ENCODE measurements at places on chromosomes 4 and X.

GRCh38 chr4:154475820-154476219 is 15.8 kb downstream of the DCHS2 start:
- DNase-seq, result no peak
- no peaks in the 10 kb centered on the region for H3K36me3 ChIP-seq
- H3K4me1 ChIP-seq, result peaks cover 35% of the 10 kb centered on the region
- H3K27ac ChIP-seq, result no peak overlapping the region

DNA sequence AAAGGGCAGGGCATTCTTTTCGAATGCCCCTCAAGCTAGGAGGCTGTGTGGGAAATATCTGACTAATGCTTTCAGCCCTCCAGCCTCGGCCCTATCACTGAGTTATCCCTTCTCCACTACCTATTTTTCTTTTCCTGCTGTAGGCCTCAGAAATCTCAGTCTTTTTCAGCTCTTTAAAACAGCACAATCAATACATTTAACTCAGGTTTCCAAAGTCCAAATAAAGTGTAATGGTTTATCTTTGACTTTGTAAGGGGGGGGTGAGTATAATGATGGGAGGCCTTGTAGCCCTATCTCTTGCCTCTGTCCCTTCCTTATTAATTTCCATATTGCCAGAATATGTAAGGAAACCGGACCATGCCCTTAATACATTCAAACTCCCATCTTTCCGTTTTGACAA is 1.6 kb upstream of the WNK3 start:
- H3K27ac ChIP-seq, result peak overlapping the region; percentile 97
- H3K36me3 ChIP-seq, result no peaks in the 10 kb centered on the region
- peak overlapping the region; percentile 95 for H3K4me3 ChIP-seq
- DNase-seq, result no peak
- peaks cover 26% of the 10 kb centered on the region for H3K4me1 ChIP-seq

DNA sequence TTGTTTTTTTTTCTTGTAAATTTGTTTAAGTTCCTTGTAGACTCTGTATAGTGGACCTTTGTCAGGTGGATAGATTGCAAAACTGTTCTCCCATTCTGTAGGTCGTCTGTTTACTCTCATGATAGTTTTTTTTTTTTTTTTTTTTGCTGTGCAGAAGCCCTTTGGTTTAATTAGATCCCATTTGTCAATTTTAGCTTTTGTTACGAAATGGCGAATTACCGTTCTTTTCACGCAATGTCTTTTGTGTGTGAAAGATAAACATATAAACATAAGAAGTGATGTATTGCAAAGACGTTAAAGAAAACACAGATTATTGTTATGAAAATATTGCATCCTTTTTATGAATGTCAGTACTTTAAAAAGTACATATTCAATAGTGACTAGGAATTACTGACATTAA is 34.5 kb downstream of the MAGEA10 start:
- H3K4me3 ChIP-seq, result no peak overlapping the region
- no peak for DNase-seq
- no peaks in the 10 kb centered on the region for H3K27me3 ChIP-seq
- no peaks in the 10 kb centered on the region for H3K36me3 ChIP-seq
- no peaks in the 10 kb centered on the region for H3K4me1 ChIP-seq

GRCh38 chr4:179130122-179130714 is 1688.0 kb upstream of the AGA start:
- no peak overlapping the region for H3K4me3 ChIP-seq
- no peaks in the 10 kb centered on the region for H3K36me3 ChIP-seq
- no peaks in the 10 kb centered on the region for H3K27me3 ChIP-seq
- H3K4me1 ChIP-seq, result peaks cover 3% of the 10 kb centered on the region

- peaks cover 3% of the 10 kb centered on the region for H3K27me3 ChIP-seq
- H3K36me3 ChIP-seq, result no peaks in the 10 kb centered on the region
- no peak for DNase-seq
- no peak overlapping the region for H3K27ac ChIP-seq
- no peak overlapping the region for H3K4me3 ChIP-seq
Observed at GRCh38 chrX:133434197-133434820, 19.0 kb upstream of the GPC4 start.

DNA sequence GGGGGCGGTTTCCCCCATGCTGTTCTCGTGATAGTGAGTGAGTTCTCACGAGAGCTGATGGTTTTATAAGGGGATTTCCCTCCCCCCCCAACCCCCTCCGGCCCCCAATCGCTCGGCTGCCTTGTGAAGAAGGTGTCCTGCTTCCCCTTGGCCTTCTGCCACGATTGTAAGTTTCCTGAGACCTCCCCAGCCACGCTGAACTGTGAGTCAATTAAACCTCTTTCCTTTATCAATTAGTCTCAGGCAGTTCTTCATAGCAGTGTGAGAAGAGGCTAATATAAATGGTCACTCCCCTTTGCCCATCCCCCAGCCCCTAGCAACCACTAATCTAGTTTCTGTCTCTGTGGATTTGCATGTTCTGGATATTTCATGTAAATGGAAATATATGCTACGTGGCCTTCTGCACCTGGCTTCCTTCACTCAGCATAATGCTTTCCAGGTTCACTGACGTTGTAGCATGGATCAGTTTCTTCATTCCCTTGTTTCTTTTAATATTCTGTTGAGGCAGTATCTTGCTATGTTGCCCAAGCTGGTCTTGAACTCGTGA is 16.4 kb downstream of the GPR143 start:
- no peak overlapping the region for H3K4me3 ChIP-seq
- DNase-seq, result no peak
- H3K27me3 ChIP-seq, result peaks cover 2% of the 10 kb centered on the region
- no peak overlapping the region for H3K27ac ChIP-seq

DNA sequence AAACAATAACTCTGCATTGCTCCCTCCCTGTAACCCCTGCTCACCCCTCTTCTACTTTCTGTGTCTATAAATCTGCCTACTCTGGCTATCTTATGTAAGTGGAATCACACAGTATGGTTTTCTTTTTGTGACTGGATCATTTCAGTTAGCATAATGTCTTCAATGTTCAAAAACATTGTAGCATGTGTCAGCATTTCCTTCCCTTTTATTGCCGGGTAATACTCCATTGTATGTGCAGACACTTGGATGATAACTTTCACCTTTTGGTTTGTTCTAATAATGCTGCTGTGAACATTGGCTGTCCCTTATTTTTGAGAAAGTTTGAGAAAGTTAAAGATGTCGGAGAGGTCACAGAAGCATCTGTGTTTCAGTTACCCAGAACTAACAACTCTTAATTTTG is 60.6 kb upstream of the TLR2 start:
- no peak for DNase-seq
- H3K27ac ChIP-seq, result no peak overlapping the region
- no peak overlapping the region for H3K4me3 ChIP-seq
- no peaks in the 10 kb centered on the region for H3K27me3 ChIP-seq
- H3K4me1 ChIP-seq, result peaks cover 33% of the 10 kb centered on the region

DNA sequence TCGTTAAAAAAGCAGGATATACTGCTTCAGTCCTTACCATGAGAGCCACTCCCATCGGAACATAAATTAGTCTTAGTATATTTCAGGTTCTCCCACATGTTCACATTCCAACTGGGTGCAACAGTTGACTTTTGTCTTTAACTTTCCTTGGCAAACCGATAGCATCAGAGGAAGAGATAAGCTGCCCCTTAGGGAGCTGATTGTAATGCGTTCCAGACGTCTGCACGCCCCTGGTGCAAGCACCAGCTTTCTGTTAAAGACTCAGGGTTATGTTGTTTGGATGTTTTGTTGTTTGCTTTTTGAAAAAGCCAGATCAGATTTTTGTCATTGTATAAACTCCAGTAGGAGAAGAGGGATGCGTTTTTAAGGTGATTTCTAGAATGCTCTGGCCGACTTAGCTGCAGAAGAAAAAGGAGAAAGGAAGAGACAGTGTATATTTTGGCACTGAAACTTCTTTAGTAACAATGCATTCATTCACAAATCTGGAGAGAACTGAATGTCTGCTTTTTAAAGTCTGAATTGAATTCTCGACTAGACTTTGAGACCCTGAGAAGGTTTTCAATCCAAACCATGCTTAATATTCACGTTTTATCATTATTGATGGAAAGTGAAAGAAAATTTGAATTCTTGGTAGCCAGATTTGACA is 160.9 kb downstream of the CBR4 start:
- peak overlapping the region; percentile 18 for H3K4me3 ChIP-seq
- no peaks in the 10 kb centered on the region for H3K27me3 ChIP-seq
- peaks cover 56% of the 10 kb centered on the region for H3K4me1 ChIP-seq
- no peak for DNase-seq
- peaks cover 13% of the 10 kb centered on the region for H3K36me3 ChIP-seq

GRCh38 chr4:160580581-160580980 is 1477.7 kb downstream of the RAPGEF2 start:
- no peak for DNase-seq
- H3K36me3 ChIP-seq, result peaks cover 2% of the 10 kb centered on the region
- H3K27ac ChIP-seq, result no peak overlapping the region

GRCh38 chrX:148788449-148788848 is 288.0 kb downstream of the AFF2 start:
- no peak for DNase-seq
- H3K36me3 ChIP-seq, result no peaks in the 10 kb centered on the region
- no peak overlapping the region for H3K27ac ChIP-seq
- H3K4me1 ChIP-seq, result no peaks in the 10 kb centered on the region

- DNase-seq, result no peak
- H3K27me3 ChIP-seq, result no peaks in the 10 kb centered on the region
- H3K4me3 ChIP-seq, result no peak overlapping the region
- H3K27ac ChIP-seq, result no peak overlapping the region
- peaks cover 1% of the 10 kb centered on the region for H3K36me3 ChIP-seq
Observed at GRCh38 chr4:166324321-166324720, 451.3 kb downstream of the TLL1 start.

DNA sequence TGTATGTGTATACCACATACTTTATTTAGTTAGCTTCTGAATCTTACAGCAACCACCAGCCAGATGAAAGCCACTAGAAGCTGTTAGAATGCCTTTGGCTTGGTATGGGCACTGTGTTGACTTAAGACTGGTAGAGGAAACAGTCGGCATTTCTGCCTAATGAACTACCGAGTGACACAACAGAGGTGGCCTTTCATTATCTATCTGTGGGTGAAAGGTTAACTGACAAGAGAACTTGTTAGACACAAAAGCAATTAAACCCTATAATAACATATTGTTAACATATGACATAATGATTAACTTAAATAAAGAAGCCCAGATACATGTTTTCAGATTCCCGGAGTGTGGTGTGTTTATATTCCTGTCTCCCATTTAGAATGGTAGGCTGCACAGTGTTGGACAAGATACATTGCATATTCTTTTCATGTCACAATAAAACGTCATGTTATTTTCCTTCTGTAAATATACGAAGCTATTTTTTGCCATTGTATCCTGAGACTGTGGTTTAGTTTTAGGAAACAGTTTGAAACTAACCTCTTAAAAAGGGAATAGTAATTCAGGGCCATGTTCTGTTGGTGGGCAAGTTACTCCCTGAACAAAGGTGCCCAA is 181.5 kb downstream of the SLIT2 start:
- DNase-seq, result no peak
- no peaks in the 10 kb centered on the region for H3K27me3 ChIP-seq
- peak overlapping the region; percentile 52 for H3K27ac ChIP-seq

GRCh38 chr4:68184923-68185322 is 55.3 kb upstream of the TMPRSS11F start:
- no peaks in the 10 kb centered on the region for H3K36me3 ChIP-seq
- no peak for DNase-seq
- H3K4me1 ChIP-seq, result no peaks in the 10 kb centered on the region
- peaks cover 3% of the 10 kb centered on the region for H3K27me3 ChIP-seq
- H3K27ac ChIP-seq, result no peak overlapping the region

DNA sequence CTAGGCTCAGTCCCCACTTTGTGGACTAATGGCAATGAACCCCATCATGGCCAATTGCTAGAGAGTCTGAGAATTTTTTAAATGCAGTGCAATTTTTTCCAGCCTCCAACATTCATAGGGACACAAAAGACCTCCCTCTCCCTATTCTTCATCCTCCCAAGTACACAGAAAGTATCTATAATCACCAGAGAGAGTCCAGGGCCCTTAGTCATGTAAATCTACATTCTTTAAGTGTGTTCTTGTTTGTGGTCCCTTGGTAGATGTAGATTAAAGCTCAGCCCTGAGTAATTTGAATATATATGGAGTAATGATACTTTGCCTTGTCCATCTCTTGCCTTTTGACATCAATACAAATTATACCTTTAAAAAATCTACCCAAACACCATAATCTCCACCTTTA is 51.3 kb upstream of the ATXN3L start:
- no peaks in the 10 kb centered on the region for H3K36me3 ChIP-seq
- DNase-seq, result no peak
- no peak overlapping the region for H3K27ac ChIP-seq
- no peak overlapping the region for H3K4me3 ChIP-seq
- no peaks in the 10 kb centered on the region for H3K27me3 ChIP-seq

DNA sequence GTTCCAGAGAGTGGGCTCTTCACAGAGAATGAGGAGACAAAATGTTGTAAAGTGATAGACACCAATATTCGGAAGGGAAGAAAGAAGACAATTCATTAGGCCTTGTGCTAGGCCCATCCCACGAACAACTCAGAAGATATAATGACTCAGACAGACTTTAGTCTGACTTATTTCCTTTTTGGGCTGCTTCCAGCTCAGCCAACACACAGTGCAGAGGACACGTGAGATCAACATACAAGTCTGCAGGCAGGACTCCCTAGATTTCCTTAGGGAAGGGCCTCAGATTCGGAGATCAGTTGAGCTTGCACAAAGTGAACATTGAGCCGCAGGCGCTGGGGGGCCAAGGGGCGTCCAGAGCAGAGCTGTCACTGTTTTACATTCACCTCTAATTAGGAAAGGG is 290.7 kb upstream of the TENM3 start:
- no peak overlapping the region for H3K4me3 ChIP-seq
- H3K27ac ChIP-seq, result peak overlapping the region; percentile 92
- H3K36me3 ChIP-seq, result no peaks in the 10 kb centered on the region

DNA sequence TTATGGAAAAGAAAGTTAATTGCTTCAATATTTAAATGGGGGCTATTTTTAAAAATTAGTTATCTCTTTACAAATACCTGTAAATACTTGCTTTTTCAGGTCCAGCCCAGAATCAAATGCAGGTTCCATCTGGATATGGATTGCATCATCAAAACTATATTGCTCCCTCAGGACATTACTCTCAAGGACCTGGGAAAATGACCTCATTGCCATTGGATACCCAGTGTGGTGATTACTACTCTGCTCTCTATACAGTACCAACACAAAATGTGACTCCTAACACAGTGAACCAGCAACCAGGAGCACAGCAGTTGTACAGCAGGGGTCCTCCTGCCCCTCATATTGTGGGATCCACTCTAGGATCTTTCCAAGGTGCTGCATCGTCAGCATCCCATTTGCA is 29.2 kb downstream of the SEC24B start:
- peaks cover 2% of the 10 kb centered on the region for H3K4me1 ChIP-seq
- no peak overlapping the region for H3K27ac ChIP-seq
- H3K27me3 ChIP-seq, result no peaks in the 10 kb centered on the region
- H3K4me3 ChIP-seq, result no peak overlapping the region
- peaks cover 26% of the 10 kb centered on the region for H3K36me3 ChIP-seq
- DNase-seq, result no peak

DNA sequence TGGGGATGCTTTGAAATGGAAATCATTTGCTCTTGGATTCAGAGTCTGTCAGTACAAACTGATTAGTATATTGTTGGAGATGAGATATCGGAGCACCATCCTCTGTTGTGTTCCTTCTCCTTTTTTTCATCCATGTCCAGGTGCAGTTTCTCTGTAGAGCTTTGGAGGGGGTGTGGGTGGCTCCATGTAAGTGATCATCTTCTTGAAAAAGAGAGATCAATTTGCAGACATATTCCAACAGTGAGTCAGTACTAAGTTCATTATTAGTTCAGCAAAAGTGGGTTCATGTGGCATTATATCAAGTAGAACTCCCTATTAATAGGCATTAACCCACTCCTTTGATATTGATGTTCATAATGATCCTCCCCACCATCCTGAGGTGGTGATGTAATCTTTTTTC is 18.9 kb downstream of the FRAS1 start:
- H3K36me3 ChIP-seq, result no peaks in the 10 kb centered on the region
- no peak overlapping the region for H3K27ac ChIP-seq
- H3K4me3 ChIP-seq, result no peak overlapping the region
- no peak for DNase-seq
- H3K27me3 ChIP-seq, result no peaks in the 10 kb centered on the region

All from mesothelial cell of epicardium (in vitro differentiated cells).